ENCODE measurements at places on chromosomes 1 and 21.

DNA sequence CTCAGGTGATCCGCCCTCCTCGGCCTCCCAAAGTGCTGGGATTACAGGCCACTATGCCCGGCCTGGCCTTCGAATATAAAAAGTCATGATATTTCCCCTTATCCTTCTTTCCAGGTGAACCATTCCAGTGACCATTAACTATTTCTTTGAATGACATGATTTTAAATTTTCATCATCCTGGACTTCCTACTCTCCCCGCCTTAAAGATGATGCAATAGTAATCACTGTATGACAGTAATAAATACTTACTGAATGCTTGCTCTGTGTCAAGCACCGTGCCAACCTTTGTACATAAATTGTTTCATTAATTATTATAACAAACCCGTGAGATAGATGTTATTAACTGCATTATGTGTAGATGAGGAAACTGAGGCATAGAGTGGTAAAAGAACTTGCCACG lies 19.9 kb upstream of the ATP1A1 start:
- no peak for DNase-seq

DNA sequence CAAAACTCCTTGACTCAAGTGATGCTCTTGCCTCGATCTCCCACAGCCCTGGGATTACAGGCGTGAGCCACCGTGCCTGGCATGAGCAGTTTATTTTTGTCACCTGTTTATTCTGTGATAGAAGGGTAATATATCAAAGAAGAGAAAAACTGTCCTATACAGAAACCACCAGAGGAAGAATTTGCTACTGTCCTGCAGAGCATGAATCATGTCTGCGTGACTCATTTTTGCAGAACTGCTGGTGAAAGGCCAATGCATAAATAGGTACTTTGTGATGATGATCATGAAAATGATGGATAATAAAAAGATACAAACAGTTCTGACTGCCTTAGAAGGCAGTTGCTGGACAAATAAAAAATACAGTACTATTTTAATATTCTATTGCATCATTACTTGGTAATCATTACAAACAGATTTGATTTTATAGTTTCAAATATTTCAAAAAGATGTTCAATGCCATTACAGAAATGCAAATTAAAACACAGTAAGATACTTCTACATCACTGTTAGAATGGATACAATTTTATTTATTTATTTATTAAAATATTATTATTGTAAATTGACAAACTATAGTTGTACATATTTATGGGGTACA lies 26.5 kb downstream of the RIPPLY3 start:
- DNase-seq: no peak

DNA sequence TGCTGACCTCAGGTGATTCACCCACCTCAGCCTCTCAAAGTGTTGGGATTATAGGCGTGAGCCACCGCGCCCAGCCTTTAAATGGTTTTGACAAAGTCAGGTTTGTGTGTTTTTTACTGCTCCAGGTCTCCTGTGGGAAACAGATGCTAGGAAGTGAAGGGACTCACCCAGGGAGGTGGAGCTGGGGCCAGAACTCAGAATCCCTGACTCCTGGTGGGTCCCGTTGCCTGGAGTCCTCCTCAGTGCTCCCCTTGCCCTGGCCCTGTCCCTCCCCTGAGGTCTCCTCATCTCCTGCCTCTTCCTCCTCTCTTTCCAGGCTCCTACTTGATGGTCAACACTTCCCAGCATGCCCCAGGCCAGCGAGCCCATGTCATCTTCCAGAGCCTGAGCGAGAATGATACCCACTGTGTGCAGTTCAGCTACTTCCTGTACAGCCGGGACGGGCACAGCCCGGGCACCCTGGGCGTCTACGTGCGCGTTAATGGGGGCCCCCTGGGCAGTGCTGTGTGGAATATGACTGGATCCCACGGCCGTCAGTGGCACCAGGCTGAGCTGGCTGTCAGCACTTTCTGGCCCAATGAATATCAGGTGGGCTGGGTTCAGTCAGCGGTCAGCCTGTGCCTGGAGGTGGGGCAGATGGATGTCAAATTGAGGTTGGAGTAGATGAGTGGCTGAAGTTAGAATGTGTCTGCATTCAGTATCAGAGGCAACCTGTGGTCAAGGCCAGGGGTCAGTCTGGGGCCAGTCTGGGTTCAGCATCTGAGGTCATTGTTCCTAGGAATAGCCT lies 22.1 kb downstream of the PTPRU start:
- DNase-seq: no peak

DNA sequence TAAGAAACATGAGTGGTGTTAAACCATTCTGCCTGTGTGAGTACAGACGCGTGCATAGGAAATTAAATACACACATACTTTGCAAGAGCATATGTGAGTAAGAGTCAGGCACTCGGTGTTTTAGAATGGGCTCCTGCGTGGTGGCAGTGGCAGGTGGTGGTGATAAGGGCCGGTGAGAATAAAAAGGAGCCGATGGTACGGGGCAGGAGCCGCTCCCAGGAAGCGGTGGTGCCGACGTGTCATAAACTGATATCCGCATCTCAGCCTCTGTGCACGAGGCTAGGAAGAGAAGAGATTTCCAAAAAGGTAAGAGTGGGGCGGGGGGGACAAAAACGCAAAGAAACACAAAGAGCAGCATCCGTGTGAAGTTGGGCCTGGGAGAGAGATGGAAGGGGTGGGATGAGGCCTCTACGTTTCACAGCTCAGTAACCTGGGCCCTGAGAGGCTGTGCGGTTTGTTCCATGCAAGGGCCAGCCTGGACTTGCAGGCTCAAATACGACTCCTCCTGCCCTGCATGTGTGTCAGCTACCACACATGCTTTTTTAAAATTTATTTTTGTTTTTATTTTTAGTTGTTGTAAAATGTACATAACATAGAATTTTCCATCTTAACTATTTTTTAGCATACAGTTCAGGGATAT lies 127.7 kb upstream of the COL6A1 start:
- DNase-seq: no peak

DNA sequence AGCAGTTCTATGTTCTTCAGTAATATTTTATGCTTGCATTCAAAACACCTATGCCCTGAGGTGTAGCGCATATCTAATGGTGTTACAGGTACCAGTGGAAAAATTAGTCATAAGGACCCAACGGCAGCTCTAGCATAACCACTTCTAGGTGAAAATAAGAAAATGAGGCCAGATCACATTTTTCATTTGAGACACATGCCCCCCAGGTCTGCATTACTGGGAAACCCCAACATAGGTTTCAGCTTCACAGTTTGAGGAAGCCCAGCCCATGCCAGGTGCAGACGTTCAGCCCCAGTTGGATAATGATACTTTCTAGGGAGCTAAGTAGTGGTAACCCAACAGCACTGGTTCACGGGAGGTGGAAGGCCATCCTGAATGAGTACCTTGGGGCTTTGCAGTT lies 129.8 kb downstream of the CNIH3 start:
- no peak for DNase-seq

GRCh38 chr1:52582116-52582696 lies 20.0 kb upstream of the GPX7 start:
- no peak for DNase-seq

DNA sequence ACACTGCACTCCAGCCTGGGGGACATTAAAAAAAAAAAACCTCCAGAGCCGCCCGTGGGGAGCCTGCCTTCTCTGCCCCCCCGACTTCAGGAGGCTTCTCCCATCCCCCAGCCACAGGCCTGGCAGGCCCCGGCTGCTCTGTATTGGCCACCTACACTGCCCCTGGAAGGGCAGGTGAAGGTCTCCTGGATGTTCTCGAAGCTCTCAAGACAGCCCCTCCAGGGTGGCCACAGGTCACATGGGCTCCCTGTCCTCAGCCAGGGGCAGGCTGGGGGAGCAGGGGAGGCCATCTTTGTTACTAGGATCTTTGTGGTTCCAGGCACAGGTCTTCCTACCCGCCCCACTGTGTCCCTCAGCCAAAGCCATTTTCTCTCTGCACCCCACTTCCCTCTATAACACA lies 32.8 kb downstream of the PADI6 start:
- no peak for DNase-seq

- no peak for DNase-seq
Measured at GRCh38 chr1:100034470-100034869, 64.7 kb downstream of the SLC35A3 start.
